ENCODE measurements at places on chromosomes 7 and 10.

GRCh38 chr7:14900051-14900450 lies 2.5 kb downstream of the DGKB start:
- DNase-seq = no peak

GRCh38 chr7:93629291-93629801 lies 54.8 kb upstream of the CALCR start:
- no peak for DNase-seq

GRCh38 chr10:112160834-112161233 lies 22.7 kb downstream of the GPAM start:
- no peak for DNase-seq

DNA sequence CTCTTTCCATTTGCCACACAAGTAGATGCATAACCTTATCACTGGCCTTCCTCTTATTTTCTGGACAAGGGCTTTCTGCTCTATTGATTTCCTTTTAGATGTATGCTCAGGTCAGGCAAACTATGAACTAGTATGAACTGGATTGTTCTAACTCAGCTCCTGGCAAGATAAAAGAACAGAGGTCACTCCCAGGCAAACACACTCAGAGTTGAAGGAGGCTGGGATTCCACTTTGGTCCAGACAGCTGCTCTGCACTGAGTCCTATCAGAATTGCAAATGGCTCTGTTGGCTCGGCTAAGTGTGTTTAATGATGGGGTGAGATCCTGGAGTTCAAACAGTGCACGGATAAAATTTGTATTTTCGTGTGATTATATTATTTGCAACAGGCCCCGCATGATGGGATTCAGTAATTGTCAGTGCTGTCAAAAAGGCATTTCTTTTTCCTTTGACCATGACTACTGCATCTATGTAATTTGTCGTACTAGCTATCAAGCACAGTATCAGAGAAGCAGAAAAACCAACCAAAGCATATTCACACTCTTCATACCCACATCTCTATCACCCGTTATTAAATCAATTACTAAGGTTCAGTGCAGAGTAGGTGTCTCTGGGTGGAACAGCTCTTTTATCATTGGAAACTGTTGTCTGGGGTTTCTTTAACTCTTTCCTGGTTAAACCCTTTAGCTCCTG lies 288.1 kb upstream of the PRKCQ start:
- no peak for DNase-seq

DNA sequence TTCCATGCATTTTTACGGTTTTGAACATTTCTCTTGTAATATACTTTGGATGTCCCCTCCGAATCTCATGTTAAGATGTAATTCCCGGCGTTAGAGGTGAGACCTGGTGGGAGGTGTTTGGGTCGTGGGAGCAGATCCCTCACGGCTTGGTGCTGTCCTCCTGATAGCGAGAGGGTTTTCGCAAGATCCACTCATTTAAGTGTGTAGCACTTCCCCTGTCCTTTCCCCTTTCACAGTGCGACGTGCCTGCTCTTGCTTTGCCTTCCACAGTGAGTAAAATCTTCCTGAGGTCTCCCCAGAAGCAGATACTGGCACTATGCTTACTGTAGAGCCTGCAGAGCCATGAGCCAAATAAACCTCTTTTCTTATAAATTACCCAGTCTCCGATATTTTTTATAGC lies 6.6 kb downstream of the GPR141 start:
- no peak for DNase-seq

DNA sequence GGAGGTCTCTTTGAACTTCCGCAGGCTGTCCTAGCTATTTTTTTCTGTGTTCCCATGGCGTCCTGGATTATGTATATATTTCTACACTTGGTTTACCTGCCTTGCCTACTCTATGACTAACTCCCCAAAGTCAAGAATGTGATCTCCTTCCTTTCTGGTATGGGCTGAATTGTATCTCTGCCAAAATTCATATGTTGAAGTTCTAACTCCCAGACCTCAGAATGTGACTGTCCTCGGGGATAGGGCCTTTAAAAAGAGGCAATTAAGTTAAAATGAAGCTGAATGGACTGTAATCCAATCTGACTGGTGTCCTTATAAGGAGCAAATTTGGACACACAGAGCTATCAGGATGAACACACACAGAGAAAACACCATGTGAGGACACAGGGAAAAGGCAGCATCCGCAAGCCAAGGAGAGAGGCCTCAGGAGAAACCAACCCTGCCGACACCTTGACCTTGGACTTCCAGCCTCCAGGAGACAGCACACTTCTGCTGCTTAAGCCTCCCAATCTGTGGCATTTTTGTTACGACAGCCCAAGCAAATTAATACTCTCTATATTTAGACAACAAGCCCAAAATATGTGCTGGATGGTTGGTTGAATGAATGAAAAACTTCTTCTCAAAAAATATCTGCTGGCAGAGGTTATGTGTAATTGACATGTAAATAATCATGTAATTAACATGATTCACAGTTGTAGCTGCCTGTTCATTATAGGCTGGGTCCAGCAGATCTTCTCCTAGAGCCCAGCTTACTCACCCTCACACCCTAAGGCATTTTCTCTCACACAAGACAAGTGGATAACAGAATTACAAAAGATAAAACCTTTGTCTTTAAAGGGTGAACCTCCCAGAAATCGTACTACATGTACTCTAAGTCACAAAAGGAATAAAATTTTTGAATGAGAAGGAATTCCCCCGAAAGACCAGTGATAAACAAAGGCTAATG lies 123.7 kb downstream of the CUBN start:
- DNase-seq = no peak

- DNase-seq = no peak
Observed at GRCh38 chr7:148211740-148212151, 378.8 kb upstream of the C7orf33 start.

GRCh38 chr7:157634401-157635147 lies 297.8 kb downstream of the DNAJB6 start:
- DNase-seq = no peak

DNA sequence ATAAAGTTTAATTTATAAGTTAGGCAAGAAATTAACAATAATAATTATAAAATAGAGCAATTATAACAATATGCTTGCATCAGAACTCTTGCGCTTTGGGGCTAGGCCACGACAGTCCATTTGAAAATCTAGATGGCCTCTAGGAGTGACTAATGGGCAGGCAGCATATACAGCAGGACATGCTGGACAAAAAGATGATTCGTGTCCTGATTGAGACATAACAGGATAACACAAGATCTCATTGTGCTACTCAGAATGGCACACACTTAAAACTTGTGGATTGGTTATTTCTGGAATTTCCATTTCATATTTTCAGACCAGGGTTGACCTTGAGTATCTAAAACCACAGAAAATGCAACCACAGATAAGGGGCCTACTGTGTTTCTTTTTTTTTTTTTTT lies 27.5 kb downstream of the CTNNA3 start:
- no peak for DNase-seq

- no peak for DNase-seq
Observed at GRCh38 chr7:157815706-157816022, 478.9 kb downstream of the DNAJB6 start.

DNA sequence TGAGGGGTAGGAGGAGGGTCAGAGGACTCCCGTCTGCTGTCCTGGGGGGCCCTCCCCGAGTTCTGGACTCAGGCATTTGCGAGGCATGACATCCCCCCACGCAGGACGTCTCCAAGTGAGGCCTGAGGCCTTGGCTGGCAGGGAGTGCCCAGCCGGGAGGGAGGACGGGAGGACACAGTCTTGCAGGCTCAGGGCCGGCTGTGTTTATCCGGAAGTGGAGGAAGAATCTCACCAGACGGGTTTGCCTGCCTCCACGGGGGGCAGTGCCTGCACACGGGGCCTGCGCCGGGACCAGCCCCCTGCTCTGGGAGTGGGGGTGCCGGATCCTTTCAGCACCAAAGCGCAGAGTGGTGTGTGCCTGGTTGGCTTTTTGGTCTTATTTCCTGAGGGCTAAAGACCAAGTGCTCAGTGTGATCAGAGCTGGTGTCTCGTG lies 10.9 kb downstream of the PWWP2B start:
- DNase-seq = no peak

DNA sequence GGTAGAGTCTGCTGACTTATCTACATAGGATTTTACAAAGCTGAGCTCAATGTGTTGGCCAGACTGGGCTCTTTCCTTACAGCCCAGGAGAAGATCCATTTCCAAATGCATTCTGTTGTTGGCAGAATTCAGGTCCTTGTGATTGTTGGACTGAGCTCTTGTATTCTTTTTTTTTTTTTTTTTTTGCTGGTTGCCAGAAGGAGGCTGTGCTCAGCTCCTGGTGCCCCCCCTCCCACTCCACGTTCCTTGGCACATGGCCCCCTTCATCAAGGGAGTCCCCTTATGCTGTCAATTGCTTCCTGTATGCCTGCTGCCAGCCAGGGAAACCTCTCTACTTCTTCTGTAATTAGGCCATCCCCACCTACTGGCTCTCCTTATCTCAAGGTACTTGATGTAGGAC lies 518.1 kb upstream of the AKR1E2 start:
- no peak for DNase-seq

GRCh38 chr10:97109547-97109946 lies 76.2 kb downstream of the SLIT1 start:
- DNase-seq = no peak

DNA sequence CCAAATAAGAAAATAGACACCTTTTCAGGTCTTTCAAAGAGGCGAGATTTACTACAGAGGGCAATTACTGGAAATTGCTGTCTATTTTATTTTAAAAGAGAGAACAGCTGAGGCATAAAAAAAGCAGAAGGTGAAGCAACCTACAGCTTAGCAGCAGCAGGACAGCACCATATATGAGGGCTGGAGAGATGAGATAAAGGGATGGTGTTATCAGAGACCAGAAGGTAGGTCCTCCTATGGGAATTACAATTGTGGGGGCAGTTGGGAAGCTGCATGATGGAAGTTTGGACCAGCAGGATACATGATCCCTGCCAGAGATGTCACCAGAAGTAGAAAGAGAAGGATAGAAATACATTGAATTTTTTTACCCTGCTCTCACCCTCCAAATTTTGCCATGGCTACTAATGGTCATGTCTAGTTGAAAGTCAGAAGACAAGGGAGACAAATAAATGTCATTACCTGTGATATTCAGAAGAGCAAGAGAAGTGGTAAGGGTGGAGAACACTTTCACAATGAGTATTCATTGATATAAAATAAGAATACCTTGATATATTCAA lies 77.2 kb upstream of the CALCR start:
- no peak for DNase-seq

DNA sequence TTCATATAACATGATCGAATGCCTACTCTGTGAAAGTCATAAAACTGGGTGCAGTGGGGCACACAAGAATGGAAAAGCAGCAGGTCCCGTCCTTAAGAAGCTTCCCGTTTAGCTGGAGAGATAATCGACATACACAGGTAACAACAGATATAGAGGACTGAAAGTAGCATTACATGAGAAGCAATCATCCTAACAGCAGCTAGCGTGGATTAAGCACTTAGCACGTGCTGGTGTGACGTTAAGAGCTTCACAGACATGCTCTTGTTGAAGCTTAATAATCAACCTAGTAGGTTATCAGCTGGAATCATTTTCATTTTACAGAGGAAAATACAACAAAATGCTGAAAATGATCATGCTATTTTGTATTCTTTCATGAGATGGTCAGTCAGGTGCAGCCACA lies 184.8 kb downstream of the GPAM start:
- no peak for DNase-seq

- no peak for DNase-seq
Observed at GRCh38 chr10:80160361-80161320, 28.1 kb downstream of the PLAC9 start.

DNA sequence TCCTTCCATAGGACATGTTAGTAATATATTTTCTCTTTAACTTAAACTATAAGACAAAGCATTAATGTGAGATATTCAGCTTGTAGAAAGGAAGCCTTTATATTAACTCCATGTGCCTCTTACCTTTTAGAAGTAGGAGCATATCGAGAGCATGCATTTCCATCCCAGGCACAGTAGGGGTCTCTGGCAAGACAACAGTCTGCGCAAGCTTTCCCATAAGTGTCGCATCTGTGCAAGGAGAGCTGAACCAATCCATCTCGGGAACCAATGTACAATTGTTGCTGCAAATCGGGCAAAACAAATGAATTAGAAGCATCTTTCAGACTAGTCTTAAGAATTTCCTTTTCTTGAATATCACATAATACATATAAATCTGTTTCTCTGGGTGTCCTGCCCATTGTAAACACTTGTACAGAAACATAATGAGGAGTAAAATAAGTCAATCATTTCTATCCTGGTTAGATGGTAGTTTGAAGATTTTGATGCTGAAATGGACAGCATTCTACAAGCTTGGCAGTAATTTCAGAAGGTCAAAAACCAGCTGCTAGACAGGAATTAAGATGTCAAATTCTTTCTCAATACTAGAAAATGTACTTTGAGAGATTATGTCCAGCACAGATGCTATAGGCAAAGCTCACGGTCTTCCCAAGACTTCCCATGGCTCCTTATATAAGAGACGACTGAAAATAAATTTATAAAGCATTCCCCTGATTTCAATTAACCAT lies 171.8 kb downstream of the SEMA3D start:
- DNase-seq = no peak

GRCh38 chr10:117431160-117431559 lies 55.9 kb upstream of the PDZD8 start:
- DNase-seq = no peak

GRCh38 chr10:28332726-28333125 lies 29.9 kb upstream of the MPP7 start:
- DNase-seq = no peak

DNA sequence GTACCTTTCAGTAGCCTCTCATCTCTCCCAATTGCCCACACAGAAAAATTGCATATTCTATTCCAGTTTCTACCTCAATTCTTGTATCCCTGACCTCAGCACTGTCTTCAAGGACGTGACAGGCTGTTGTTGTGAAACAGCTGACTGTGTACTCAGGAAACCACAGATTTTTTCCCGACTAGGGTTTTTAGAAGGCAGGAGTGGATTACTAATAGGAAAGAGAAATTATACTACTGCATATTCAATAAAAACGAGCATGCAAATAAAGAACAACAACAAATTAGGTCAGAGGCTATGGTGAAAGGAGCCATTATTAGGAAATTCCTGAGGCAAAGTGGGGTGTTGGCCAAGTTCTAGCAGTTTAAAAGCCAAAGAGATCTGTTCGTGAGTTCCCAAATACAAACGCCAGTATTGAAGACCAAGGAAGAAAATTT lies 93.4 kb downstream of the DOCK4 start:
- no peak for DNase-seq

- DNase-seq = no peak
Observed at GRCh38 chr7:80967071-80967916, 48.4 kb upstream of the SEMA3C start.

GRCh38 chr10:63464402-63465292 lies 1.1 kb downstream of the JMJD1C start:
- no peak for DNase-seq

GRCh38 chr10:44393051-44393630 lies 8.2 kb upstream of the CXCL12 start:
- DNase-seq = no peak

- no peak for DNase-seq
Observed at GRCh38 chr7:2024567-2024918, 208.2 kb downstream of the MAD1L1 start.

DNA sequence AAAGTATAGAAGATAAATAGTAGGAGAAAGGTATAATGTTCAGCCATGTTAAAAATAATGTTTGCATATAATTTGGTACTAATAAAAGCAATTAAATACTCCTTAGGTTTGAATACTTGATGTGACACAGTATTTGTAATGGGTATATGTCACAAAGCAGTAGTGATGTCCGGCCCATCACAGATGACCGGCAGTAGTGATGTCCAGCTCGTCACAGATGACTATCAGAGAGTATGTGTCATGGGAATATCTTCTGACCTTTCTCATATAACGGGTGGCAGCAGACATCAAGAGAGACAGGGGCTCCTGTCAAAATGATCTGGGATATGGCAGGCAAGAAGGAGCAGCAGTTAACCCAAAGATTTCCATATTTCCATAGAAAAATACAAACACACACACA lies 477.4 kb upstream of the KLF6 start:
- no peak for DNase-seq
